Bone marrow (tissue), 2 donors: ENCODE measurements at places on chromosomes 12 and 14.

GRCh38 chr12:121812320-121812871 lies 8.6 kb downstream of the SETD1B start:
- no peak for DNase-seq

DNA sequence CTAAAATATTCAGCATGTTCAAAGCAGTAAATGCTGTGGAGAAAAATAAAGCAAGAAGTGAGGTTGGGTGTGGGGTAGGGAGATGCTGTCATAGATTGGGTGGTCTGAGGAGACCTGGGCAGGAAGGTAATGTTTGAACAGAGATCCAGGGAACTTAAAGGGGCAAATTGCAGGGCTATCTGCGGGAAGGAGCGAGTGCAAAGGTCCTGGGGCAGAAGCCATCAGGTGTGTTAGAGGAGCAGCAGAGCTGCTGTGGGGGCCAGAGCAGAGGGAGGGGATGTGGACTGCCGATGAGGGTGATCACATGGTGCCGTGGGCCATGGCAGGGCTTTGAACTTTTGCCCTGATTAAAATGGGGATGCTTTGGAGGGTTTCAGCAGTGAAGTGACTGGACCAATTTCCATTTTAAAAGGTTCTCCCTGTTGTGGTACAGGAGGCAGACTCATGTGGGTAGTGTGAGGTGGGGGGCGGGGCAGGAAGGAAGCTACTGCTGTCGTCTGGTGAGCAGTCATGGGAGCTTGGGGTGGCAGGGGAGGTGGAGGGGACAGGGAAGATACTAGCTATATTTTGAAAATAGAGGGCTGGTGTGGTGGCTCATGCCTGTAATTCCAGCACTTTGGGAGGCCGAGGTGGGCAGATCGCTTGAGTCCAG lies 145.0 kb downstream of the AACS start:
- no peak for DNase-seq

DNA sequence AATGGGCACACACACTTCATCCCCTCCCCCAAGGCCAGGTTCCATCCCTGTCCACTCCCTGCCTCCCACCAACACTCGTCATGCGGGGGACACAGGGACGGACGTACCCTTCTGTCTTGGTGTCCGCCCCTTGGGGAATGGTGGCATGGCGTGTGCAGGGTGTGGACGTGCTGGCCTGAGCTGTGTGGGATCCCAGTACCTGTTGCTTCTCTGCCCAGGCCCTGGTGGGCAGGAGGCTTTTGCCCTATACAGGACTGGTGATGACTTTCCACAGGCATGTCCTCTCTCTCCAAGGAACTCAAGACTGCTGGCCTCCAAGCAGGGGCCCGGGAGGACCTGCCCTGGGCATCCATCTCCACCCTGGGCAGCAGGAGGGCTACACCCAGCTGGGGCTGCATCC lies 195.8 kb upstream of the PRMT8 start:
- DNase-seq = no peak

DNA sequence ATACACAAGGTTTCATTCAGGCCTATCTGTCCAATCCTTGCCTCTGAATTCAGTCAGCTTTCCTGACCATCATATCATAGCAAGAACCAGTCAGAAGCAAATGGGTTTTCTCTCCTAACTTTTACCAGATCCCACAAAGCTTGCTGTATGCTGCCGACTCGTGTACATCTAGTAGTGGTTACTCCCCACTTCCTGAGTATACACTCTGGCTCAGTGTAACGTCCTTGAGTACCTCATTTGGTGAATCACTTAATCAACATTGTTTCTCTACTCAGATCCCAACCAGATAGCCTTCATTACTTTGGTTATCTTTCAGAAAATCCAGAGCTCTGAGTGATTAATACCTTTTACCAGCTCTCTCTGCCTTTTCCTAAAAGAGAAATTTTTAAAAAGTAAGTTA lies 728.2 kb downstream of the GALC start:
- no peak for DNase-seq

GRCh38 chr14:47442211-47442610 lies 233.2 kb downstream of the MDGA2 start:
- no peak for DNase-seq
